Endodermal cell (in vitro differentiated cells): ENCODE measurements at places on chromosomes 7 and 10. TPM values are rescaled to one million over a fixed set of nuclear protein-coding genes. Genes with fewer than 3 reads are reported as not detected.
A peak's percentile ranks its signal among the peaks of the same experiment; 100 is the strongest.

GRCh38 chr10:116779076-116779687 lies 36.8 kb upstream of the HSPA12A start:
- DNase-seq, result no peak
- no peaks in the 10 kb centered on the region for H3K27me3 ChIP-seq
- no peaks in the 10 kb centered on the region for H3K36me3 ChIP-seq
- no peaks in the 10 kb centered on the region for H3K4me1 ChIP-seq

GRCh38 chr7:145016068-145016467 lies 180.2 kb upstream of the TPK1 start:
- no peak overlapping the region for H3K4me3 ChIP-seq
- H3K36me3 ChIP-seq, result no peaks in the 10 kb centered on the region
- H3K27me3 ChIP-seq, result no peaks in the 10 kb centered on the region
- H3K4me1 ChIP-seq, result no peaks in the 10 kb centered on the region
- no peak overlapping the region for H3K27ac ChIP-seq

GRCh38 chr7:77266291-77266794 lies 66.7 kb upstream of the FGL2 start:
- no peak overlapping the region for H3K4me3 ChIP-seq
- H3K27me3 ChIP-seq, result no peaks in the 10 kb centered on the region
- no peak for DNase-seq
- no peaks in the 10 kb centered on the region for H3K4me1 ChIP-seq
- no peak overlapping the region for H3K27ac ChIP-seq
- no peaks in the 10 kb centered on the region for H3K36me3 ChIP-seq

GRCh38 chr10:20984662-20985061 lies 87.6 kb upstream of the NEBL start:
- H3K36me3 ChIP-seq, result no peaks in the 10 kb centered on the region
- peaks cover 10% of the 10 kb centered on the region for H3K4me1 ChIP-seq
- no peak overlapping the region for H3K4me3 ChIP-seq
- H3K27me3 ChIP-seq, result no peaks in the 10 kb centered on the region
- no peak overlapping the region for H3K27ac ChIP-seq

- no peaks in the 10 kb centered on the region for H3K36me3 ChIP-seq
- no peaks in the 10 kb centered on the region for H3K4me1 ChIP-seq
These were observed 38.1 kb downstream of the EXOC6 start for GRCh38 chr10:92886334-92886961.

DNA sequence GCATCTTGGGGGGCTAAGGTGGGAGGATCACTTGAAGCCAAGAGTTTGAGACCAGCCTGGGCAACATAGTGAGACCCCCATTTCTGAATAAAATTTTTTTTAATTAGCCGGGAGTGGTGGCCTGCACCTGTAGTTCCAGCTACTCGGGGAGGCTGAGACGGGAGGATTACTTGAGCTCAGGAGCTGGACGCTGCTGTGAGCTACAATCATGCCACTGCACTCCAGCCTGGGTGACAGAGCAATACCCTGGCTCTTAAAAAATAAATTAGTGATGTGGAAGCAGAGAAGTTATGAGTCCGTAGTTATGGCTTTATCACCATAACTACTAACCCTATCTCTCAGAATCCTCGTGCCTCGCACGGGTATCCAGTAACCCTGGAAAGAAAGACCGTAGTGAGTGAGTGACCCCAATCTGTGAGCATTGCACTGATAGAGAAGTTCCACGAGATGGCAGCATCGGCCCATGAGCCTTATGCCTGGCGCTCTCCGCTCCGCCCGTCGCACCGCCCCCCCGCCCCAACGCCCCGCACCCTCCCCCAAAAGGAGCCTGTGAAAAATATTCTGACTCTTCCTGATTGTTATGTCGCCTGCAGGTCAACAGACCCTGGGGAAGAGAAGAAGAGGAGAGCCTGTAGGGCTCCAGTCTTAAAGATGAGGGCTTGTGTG lies 4.9 kb upstream of the SLC29A3 start:
- no peak overlapping the region for H3K27ac ChIP-seq
- no peaks in the 10 kb centered on the region for H3K36me3 ChIP-seq
- DNase-seq, result peak; percentile 85
- H3K4me3 ChIP-seq, result peak overlapping the region; percentile 65

- H3K27ac ChIP-seq, result no peak overlapping the region
- H3K4me1 ChIP-seq, result no peaks in the 10 kb centered on the region
- DNase-seq, result no peak
- no peaks in the 10 kb centered on the region for H3K27me3 ChIP-seq
These were observed 296.0 kb upstream of the MKI67 start for GRCh38 chr10:128422190-128422589.

DNA sequence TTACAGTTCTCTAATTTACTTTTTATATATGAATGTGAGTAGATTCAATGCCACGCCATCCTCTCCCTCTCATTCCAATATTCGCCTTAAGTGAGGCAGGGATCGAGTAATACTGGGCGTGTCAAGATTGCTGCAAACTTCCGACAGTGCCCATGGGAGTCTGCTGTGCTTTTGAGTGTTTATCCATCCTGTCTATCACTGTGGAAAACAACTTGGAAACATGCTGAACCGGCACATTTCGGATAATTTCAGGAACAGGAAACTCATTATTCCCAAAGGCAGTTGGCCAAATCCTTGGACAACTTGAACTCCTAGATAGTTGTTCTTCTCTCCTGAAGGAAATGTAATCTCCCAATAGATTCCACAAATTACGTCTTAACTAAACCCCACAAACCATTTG lies 28.5 kb downstream of the PIP4K2A start:
- no peak for DNase-seq
- H3K27ac ChIP-seq, result no peak overlapping the region
- H3K4me1 ChIP-seq, result no peaks in the 10 kb centered on the region
- H3K36me3 ChIP-seq, result no peaks in the 10 kb centered on the region
- H3K27me3 ChIP-seq, result no peaks in the 10 kb centered on the region

DNA sequence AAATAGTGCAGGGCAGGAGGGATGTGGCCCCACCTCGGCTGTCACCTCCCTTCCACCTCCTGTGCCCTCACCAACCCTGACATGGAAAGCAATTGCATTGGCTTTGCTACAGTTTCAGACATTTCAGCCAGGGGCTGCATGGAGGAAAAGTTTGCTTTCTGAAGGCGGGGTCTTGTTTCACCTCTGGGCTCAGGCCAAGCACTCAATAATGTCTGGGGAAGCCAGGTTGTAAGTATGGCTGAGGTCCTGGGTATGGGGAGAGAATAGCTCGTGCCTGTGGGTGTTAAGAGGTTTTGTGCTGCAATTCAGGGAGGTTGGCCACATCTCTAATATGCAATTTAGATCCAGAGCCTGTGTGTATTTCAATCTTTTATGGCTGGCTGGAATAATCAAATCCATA lies 238.4 kb upstream of the MKI67 start:
- H3K27ac ChIP-seq, result no peak overlapping the region
- no peaks in the 10 kb centered on the region for H3K36me3 ChIP-seq
- H3K4me1 ChIP-seq, result no peaks in the 10 kb centered on the region
- H3K27me3 ChIP-seq, result no peaks in the 10 kb centered on the region
- H3K4me3 ChIP-seq, result no peak overlapping the region

RBP3 gene
- not detected in 3 replicates for total RNA-seq

GRCh38 chr10:104303594-104304355 lies 34.5 kb downstream of the ITPRIP start:
- H3K27ac ChIP-seq, result no peak overlapping the region
- no peak for DNase-seq
- H3K4me3 ChIP-seq, result no peak overlapping the region
- H3K36me3 ChIP-seq, result no peaks in the 10 kb centered on the region

OPN4 gene
- not detected in 3 replicates for total RNA-seq

- H3K27ac ChIP-seq, result no peak overlapping the region
- DNase-seq, result no peak
- H3K36me3 ChIP-seq, result no peaks in the 10 kb centered on the region
- H3K27me3 ChIP-seq, result peaks cover 9% of the 10 kb centered on the region
These were observed 428.5 kb upstream of the MGMT start for GRCh38 chr10:129038522-129038921.

TSPAN15 gene
- total RNA-seq, result 15.8 to 21.6 TPM (median 19.5 TPM) in 3 replicates

PNLIPRP2 gene
- total RNA-seq, result 0.50 and 0.79 TPM in 2 replicates

SLC29A4 gene
- total RNA-seq, result 19.5 to 25.0 TPM (median 23.8 TPM) in 3 replicates

CCDC126 gene
- total RNA-seq, result 10.7 to 14.7 TPM (median 13.4 TPM) in 3 replicates

ZNF804B gene
- total RNA-seq, result 0.13 and 0.23 TPM in 2 replicates

- no peaks in the 10 kb centered on the region for H3K4me1 ChIP-seq
- DNase-seq, result no peak
- H3K27me3 ChIP-seq, result no peaks in the 10 kb centered on the region
- no peaks in the 10 kb centered on the region for H3K36me3 ChIP-seq
- no peak overlapping the region for H3K4me3 ChIP-seq
- no peak overlapping the region for H3K27ac ChIP-seq
These were observed 641.2 kb downstream of the SDK1 start for GRCh38 chr7:3942276-3942675.

OR6B1 gene
- total RNA-seq, result not detected in 2 replicates

DNA sequence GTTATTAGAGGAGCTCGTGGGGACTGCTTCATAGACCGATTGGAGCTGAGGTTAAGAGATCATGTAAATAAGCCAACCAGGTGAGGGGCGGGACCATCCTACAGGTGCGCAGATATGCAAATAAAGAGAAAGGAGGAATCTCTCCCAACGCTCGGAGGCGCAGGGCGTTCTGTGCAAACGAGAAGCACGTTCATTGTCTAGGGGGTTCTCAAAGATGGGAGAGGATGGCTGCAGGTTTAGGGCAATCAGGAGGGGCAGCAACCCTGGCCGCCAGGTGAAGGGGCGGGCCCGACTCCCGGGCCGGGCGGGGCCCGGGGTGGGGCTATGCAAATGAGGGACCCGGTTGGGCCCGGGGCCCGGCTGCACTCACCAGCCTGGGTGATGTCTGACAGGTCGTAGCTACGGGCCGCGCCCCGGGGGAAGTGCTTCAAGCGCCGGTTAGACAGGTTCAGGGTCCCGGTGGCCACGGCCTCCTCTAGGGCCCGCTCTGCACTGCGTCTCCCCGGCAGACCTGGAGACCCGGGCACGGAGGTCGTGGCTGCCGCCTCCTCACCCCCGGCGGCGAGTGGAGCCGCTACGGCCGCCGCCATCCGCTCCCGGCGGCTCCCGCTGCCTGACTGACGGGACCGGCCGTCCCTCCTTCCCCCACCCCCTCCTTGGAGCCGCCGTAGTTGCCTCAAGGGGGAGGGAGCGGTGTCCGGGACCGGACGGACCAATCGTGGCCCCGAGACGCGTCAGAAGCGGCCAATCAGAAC lies at the start of gene LRCH4:
TSS of gene LRCH4 (minus strand) at position 619 of the 755 bp plus-strand sequence. CDS start at position 590, 29 bp downstream.
- peak within 1 kb of the TSS; percentile 87 for H3K27ac ChIP-seq
- H3K4me1 ChIP-seq, result peaks cover 9% of the 10 kb centered on the region
- peaks cover 21% of the 10 kb centered on the region for H3K36me3 ChIP-seq

DNA sequence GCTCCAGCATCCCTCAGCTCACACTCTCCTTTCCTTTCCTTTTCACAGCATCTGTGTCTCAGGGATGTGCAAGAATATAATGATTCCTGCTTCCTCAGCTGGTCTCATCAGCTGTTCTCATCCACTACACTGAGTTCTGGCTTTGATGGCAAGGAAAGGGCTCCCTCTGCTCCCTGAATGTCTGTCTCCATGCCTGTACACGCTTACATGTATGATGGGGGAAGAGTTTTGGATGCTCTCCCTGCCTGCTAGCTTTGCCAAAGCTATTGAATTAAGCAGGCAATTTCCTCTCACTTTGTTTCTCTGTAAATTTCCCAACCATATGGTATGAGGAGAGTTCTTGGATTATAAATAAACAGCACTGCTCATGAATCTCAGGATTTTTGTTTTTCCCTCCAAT lies 254.5 kb downstream of the SORCS3 start:
- peaks cover 2% of the 10 kb centered on the region for H3K4me1 ChIP-seq
- H3K27me3 ChIP-seq, result no peaks in the 10 kb centered on the region
- DNase-seq, result no peak
- no peak overlapping the region for H3K4me3 ChIP-seq
- no peak overlapping the region for H3K27ac ChIP-seq

NPC1L1 gene
- total RNA-seq, result 2.7 to 3.1 TPM (median 2.9 TPM) in 3 replicates

GRCh38 chr10:96338279-96338925 lies 20.4 kb downstream of the OPALIN start:
- DNase-seq, result no peak
- H3K36me3 ChIP-seq, result no peaks in the 10 kb centered on the region
- peaks cover under 1% of the 10 kb centered on the region for H3K27me3 ChIP-seq

DNA sequence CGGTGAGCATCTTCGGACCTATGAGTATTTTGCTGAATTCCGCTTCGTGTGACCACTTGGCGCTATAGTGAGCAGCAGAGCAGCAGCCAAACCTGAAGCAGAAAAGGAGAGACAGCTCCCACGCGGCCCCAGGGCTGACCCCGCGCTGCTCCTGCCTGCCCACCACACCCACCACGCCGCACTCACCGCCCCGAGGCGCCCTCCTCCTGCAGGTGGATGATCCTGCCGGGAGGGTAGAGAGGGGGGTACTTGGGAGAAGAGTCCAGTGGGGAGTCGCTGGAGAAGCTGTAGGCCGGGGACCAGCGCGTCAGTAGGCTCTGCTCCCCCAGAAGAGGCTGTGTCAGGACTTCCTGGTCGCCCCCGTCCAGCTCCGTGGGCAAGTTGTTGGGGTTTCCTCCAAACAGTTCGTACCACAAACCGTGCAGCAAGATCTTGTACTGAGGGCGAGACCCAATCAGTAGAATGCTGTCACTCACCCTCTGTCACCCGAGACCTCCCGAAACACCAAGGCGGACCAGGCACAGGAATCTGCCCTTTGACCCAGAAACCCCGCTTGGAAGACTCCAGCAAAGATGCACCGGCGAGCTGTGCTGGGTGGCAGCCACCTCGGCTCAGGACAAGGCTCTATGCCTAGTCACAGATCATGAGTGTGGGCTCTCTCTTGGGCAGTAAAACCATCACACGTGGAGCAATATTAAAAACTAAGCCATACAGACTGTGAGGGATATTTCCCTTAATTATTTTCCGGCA lies 37.6 kb downstream of the DAGLB start:
- H3K27ac ChIP-seq, result no peak overlapping the region
- H3K27me3 ChIP-seq, result no peaks in the 10 kb centered on the region
- no peak for DNase-seq
- peaks cover 85% of the 10 kb centered on the region for H3K36me3 ChIP-seq
- no peaks in the 10 kb centered on the region for H3K4me1 ChIP-seq

GRCh38 chr10:112429654-112430230 lies 17.0 kb downstream of the ZDHHC6 start:
- H3K36me3 ChIP-seq, result peaks cover 45% of the 10 kb centered on the region
- no peaks in the 10 kb centered on the region for H3K27me3 ChIP-seq
- peak overlapping the region; percentile 21 for H3K27ac ChIP-seq
- peaks cover 6% of the 10 kb centered on the region for H3K4me1 ChIP-seq

GRCh38 chr10:130453036-130453720 lies 317.0 kb downstream of the GLRX3 start:
- peaks cover 23% of the 10 kb centered on the region for H3K27me3 ChIP-seq
- H3K27ac ChIP-seq, result no peak overlapping the region
- no peaks in the 10 kb centered on the region for H3K36me3 ChIP-seq
- no peaks in the 10 kb centered on the region for H3K4me1 ChIP-seq
- no peak overlapping the region for H3K4me3 ChIP-seq

RPEL1 gene
- not detected in 2 replicates for total RNA-seq

TMEM140 gene
- not detected in 3 replicates for total RNA-seq

- no peak overlapping the region for H3K27ac ChIP-seq
- H3K4me3 ChIP-seq, result no peak overlapping the region
- H3K4me1 ChIP-seq, result peaks cover 5% of the 10 kb centered on the region
- no peak for DNase-seq
- no peaks in the 10 kb centered on the region for H3K36me3 ChIP-seq
These were observed 20.2 kb upstream of the SLC35G1 start for GRCh38 chr10:93873420-93874115.
